GOT3 (cell line): ENCODE measurements at places on chromosomes 7 and 10.

GRCh38 chr7:154960063-154960790 is 42.7 kb downstream of the PAXIP1 start:
- DNase-seq, result no peak

DNA sequence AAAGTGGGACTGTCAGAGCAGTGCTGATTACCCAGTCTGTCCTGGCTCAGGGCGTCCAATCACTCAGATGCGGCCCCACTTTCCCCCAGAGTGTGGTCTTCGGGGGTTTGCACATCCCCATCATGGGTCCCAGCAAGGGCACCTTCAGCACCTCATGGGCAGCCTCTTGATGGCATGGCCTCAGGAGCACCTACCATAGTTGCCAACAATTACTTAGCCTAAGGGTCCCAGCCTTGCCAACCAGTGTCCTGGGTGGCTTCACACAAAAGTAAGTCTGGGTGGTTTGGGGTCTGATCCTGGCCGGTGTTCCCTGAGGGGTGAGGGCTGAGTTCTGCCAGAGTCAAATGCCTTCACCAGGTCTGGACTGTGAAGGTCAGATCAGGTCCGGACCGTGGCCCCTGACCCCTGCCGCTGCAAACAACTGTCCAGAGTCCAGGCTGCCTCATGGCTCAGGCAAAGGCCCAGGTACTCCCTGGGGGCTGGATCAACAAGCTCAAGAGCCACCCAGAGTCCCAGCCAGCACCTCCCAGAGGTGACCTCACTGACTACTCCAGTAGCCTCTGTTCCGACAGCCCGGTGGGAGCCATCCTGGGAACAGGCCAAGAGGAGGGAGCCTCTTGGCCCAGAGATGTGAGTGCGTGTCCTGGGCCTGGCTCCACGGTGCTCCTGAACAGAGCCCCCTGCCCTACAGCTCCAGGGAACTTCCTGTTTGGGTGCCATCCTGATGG is 6.2 kb upstream of the MARVELD1 start:
- no peak for DNase-seq

- no peak for DNase-seq
Measured at GRCh38 chr10:100659361-100660098, 85.9 kb upstream of the PAX2 start.

- DNase-seq, result no peak
Measured at GRCh38 chr10:124116771-124117510, 23.5 kb upstream of the CHST15 start.
